ENCODE measurements at places on chromosomes 3 and 15.

DNA sequence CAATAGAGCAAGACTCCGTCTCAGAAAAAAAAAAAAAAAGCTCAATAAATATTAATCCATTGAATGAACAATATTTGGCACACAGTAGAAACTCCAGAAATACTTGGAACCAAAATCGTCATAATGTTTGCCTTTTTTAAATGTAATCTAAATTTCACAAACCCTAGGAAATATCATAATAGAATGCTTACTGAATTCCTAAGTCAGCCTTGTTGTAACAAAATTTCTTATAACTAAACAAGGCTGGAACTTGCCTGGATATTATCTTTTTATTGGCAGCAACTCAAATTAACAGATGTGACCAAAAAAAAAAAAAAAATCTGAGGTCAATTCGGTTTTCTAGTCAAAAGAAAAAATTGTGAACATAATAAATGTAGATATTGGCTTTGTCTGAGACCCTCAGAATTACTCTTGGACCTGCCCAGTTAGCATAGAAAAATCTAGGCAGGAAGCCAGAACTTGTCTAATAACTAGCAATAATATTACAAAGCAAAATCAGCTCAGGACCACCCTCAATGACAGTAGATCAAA, 33.3 kb downstream of the GABPB1 start:
- DNase-seq: no peak

DNA sequence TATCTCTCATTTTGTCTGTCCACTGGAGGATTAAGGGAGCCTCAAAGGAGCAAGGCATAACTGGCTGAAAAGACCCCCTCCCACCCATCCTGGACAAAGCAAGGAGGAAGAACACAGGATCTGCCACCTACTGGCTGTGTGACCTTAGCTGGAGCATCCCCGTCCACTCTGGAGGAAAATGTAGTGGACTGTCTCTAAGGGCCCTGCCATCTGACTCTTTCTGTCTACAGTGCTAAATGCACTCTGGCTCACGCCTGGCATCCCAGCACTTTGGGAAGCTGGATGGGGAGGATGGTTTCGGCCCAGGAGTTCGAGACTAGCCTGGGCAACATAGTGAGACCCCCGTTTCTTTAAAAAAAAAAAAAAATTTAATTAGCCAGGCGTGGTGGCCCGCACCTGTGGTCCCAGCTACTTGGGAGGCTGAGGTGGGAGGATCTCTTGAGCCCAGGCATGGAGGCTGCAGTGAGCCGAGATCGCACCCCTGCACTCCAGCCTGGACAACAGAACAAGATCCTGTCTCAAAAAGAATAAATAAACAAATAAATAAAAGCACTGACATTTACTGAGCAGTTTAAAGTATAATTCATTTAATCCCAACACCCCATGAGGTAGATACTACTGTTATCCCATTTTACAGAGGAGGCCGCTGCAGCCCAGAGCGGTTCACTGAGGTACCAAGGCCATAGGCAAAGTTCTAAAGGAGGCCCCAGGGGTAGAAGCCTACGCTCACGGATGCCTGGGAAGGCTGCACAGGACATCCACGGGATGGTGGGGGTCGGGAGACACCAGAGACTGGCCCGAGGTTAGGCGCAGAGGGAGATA, 1.1 kb downstream of the TBC1D2B start:
- DNase-seq: no peak

GRCh38 chr15:66188464-66188863, 65.1 kb downstream of the MEGF11 start:
- no peak for DNase-seq

GRCh38 chr3:138336454-138336999, 6.9 kb upstream of the NME9 start:
- DNase-seq: no peak

- no peak for DNase-seq
These were observed 138.3 kb downstream of the MEX3B start for GRCh38 chr15:81907521-81907920.

DNA sequence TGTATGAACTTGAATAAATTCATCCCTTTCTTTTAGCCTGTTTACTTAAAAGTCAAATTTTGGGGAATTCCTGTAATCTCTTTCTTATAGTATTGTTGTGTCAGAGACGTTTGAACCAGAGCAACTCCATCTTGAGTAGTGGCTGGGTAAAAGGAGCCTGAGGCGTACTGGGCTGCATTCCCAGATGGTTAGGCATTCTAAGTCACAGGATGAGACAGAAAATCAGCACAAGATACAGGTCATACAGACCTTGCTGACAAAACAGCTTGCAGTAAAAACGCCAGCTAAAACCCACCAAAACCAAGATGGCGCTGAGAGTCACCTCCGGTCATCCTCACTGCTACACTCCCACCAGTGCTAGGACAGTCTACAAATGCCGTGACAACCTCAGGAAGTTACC, 94.5 kb downstream of the P3H2 start:
- DNase-seq: no peak

- no peak for DNase-seq
These were observed 51.6 kb upstream of the TCF12 start for GRCh38 chr15:56866803-56867202.

- DNase-seq: no peak
These were observed 1109.3 kb downstream of the ROBO2 start for GRCh38 chr3:78148986-78149717.

DNA sequence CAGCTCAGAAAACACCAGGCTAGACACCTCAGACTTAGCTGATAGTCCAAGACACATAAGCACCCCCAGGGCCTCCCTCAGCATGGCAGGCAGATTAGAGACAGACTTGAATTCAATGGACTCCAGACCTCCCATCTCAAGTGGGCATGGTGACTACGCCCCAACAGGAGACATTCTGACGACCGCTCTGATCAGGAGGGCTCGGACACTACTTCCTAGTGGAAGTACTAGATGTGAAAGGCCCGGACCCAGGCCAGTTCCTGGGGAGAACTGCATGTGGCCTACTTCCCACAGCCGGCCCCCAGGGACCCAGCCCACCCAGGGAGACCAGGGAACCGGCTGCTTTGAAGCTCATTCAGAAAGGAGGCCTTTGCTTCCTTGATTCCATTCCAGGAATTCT, 16.9 kb downstream of the POC1A start:
- no peak for DNase-seq

GRCh38 chr3:8981700-8982099, 18.4 kb upstream of the RAD18 start:
- DNase-seq: no peak

DNA sequence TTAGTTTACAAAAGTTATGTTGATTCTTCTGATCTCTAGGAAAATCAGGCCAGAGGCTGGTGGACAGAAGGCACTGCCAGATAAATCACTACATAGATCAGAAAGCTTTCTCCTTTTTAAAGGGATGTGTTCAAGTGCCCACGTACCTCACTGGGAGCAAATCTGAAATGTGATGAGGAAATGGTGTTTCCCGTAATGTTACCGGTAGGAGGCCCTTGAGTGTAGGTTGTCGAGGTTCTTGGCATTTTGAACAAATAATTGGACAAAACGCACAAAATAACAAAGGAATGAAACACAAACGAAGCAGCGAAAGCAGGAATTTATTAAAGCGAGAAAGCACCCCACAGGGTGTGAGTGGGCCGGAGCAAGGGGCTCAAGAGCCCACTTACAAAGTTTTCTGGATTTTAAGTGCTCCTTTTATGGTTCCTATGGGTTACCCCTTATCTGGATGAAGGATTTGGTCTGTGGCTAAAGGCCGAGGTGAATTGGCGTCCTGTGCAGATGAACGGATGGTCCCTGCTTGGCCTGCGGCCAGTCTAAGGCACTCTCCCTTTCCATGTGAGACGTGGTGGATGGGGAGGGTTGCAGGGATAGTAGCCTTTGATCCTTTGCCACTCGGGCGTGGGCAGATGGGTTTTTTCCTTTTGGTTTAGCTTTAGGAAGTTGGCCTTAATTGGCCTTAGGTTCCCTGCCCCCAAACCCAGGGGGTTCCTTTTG, 1.0 kb downstream of the SNX1 start:
- DNase-seq: peak; percentile 15

DNA sequence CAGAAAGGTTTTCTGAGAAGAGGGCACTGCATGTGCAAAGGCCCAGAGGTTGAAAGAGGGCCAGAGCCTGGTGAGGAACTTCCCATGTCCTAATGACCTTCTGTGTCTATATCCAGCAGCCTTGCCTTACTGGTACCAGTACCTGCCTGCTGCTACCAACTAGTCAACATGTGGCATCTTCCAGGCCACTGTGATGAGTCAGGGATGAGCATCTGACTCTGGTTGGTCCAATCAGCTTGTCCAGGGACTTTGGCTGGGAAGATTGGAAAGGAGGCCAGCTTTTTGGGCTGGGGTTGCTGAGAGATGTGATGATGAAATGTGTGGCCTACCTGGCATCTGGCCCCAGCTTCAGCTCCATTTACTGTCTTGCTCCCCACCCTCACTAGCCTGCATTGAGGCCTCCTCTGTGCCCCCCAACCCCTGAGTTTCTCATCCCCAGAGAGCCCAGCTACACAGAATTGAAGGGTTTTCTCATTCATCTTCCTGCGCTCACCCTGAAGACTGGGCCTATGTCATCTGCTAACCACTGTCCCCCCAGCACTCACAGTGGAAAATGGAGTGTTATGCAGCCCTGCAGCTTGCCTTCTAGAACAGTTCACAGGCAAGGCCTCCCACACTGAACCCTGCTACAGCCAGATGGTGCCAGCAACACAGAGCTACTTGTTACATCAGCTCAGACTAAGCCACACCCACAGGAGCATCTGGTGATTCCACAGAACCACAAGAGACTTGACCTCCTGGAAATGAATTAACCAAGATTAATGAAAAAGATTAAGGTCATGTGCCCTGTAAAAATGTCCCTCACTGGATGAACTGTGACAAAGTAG, 1.3 kb upstream of the TWF2 start:
- peak; percentile 83 for DNase-seq

- no peak for DNase-seq
These were observed 38.2 kb upstream of the MCF2L2 start for GRCh38 chr3:183466575-183466974.

DNA sequence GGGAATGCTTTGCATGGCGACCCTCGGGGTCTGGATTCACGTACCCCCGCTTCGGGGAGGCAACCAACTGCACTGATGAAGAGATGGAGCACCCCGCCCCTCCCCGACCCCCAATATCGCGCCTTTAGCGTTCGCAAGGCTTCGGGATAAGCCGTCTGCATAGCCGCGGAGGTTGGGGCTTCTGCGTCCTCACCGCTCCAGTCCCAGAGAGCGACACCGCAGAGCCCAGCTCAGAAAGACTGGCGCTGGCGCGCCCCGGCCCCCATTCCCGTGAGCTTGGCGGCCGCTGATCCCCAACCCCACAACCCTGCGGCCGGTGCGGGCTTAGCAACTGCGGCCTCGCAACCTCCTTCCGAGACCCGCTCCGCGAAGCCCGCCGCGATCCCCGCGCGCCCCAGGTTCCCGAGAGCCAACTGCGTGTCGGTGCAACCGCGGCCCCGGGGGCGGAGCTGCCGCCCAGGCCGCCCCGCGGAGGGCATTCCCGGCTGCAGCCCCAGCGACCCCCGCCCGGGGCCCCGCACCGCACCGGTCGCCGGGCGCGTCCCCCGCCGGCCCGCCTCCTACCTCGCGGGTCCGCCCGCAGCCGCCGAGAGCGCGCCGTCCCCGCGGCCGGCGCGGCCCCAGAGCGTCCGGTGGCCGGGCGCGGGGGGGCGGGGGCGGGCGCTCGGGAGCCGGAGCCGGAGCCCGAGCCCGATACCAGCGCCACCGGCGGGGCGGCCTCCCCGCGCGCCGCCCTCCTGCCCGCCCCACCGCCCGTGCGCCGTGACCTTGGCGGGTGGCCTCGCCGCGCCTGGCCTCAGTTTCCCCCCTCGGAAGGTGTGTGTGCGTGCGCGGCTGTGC, 79.5 kb downstream of the IQSEC1 start:
- peak; percentile 32 for DNase-seq

- DNase-seq: no peak
These were observed 308.7 kb downstream of the CHST2 start for GRCh38 chr3:143428294-143428693.

DNA sequence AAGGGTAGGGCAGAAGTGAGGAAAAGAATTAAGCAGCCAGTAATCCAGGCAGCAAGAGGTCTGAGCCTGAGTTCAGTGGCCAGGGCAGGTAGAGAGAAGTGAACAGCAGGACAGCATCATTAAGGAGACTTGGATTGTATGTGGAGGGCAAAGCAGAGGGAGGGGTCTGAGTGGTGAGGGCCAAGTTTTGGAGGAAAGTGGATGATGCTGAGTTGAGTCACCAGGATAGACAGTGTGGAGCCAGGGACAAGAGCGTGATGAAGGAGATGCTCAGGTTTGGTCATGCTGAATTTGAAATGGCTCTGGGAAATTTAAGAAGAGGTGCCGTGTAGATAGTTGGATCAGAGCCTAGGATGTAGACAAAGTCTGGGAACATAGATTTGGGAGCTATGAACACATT, 93.1 kb downstream of the ARHGEF26 start:
- DNase-seq: no peak

- DNase-seq: no peak
These were observed 54.2 kb upstream of the AMOTL2 start for GRCh38 chr3:134428401-134428800.

DNA sequence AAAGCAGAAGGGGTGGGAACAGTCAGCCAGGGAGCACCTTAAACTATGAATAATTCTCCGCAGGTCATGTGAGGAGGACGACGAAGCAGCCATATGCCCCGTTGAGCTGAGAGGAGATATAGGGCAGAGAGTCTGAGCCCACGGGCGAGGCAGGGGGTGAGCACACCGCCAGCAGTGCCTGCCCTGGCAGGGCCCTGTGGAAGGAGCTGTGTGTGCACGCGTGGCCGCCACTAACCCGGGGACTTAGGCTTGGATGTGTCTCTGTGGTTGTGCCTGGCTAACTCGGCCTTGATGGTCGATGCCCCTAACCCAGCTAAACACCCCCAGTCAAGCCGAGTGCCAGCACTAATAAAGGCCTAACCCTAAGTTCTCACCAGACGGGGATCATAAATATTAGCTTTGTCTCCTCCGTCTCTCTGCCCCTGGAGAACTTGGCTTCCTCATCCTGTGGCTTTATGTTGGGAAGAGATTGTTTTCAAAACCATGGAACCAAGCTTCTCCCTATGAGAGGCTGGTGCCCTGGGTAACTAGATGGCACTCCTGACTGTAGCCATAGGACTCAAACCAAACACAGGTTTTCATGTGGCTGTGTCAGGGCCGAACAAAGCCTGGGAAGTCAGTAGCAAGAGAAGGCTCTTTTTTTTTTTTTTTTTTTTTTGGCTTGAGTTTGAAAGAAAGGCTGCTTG, 45.4 kb downstream of the CCK start:
- no peak for DNase-seq

DNA sequence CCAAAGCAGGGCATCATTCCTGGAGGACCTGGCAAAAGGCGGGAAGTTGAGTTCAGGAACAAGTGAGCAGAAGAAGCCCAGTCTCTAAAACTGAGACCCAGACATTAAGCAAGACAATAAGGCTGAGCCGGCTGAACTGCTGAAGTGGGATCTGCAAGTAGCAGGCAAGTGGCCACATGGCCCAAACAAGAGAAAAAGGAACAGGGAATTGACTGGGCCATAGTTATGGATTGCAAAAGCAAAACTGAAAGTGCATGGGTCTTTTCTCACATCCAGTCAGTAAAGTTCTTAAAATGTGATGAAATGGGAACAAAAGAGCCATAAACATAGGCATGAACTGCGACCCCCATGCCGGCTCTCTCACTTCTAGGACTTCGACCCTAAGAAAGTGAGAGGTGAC, 101.2 kb downstream of the SCN11A start:
- DNase-seq: no peak

Measured in activated CD4-positive, alpha-beta memory T cell treated with anti-CD3 and anti-CD28 coated beads for 36 hours (primary cell).